ENCODE measurements at places on chromosomes 12 and 14.

- no peak for DNase-seq
Observed at GRCh38 chr12:62335796-62336195, 75.6 kb downstream of the USP15 start.

DNA sequence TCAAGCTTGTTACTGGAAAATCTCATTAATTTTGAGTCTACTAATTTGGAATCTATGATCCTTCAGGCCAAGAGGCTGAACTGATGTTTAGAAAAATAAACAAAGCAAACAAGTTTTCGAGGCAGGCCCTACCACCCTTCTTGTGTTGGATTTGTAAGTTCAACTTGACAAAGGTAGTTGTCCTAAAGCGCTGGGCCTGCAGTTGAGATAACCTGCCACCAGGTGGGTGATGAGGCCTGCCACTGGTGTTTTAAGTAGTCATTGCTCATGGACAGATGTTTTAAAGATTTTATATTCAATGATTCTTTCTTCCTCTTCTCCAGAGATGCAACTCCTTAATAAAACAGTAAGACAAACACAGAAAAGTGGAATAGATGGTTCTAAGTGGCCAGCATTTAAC, 19.4 kb downstream of the ACVRL1 start:
- no peak for DNase-seq

- DNase-seq, result peak; percentile 85
Observed at GRCh38 chr14:95527387-95528002, 7.4 kb upstream of the GLRX5 start.

- DNase-seq, result peak; percentile 14
Observed at GRCh38 chr12:77855548-77855947, 24.9 kb downstream of the NAV3 start.

DNA sequence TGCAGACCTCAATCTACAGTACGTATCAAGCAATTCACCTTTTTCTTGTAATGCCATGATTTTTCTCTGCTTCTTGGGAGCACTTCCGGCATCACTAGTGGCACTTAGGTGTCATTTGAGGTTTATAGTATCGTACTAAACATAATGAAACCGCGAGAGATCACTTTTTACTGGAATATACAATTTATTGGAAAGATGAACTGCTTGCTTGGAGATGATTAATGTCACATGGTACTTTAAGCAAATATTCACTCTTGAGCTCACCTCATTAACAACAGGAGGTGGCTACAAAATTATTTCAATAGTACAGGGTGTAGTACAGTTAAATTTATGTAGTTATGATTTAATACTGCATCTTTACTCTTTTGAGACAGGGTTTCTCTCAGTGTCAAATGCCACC, 11.5 kb downstream of the FUT8 start:
- DNase-seq, result no peak

DNA sequence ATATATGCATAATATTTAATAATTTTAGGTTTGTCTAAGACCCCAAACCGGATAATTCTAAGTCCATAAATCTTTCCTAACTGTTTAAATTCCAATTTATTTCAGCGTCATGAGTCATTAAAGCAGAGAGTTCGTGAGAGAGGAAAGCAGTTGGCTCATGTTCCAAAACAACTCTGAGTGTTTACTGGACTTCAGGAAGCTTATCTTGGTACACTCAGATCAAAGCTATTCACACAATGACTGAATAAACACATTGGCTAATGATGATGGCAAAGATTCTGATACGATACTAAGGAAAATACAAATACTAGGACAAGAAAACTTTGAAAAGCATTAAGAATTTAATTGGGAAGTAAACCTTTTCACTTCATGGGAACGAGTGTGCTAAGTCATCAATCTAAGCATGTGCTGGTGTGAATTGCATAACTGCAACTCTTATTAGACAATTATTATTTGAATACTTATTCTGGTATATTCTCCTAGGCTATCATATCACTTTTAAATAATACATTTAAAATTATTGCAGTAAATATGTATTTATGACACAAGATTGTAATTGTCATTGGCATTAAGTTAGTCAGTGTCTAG, 34.8 kb upstream of the CLEC14A start:
- peak; percentile 89 for DNase-seq

GRCh38 chr12:95593266-95593871, 42.1 kb upstream of the USP44 start:
- DNase-seq, result no peak

GRCh38 chr12:94089891-94090290, 58.5 kb upstream of the PLXNC1 start:
- peak; percentile 44 for DNase-seq

- no peak for DNase-seq
Observed at GRCh38 chr14:20346713-20347112, 3.3 kb downstream of the PARP2 start.

GRCh38 chr12:28032811-28033537, 60.4 kb upstream of the PTHLH start:
- no peak for DNase-seq

DNA sequence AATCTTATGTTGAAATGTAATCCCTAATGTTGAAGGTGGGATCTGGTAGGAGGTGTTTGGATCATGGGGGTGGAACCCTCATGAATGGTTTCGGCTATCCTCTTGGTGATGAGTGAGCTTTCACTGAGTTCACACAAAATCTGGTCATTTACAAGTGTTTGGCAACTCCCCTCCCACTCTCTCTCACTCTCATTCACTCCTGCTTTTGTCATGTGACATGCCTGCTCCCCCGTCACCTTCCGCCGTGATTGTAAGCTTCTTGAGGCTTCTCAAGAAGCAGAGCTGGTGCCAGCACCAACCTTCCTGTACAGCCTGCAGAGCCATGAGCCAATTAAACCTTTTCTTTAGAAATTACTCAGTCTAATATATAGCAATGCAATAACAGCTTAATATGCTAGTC, 245.4 kb downstream of the BMP4 start:
- no peak for DNase-seq

DNA sequence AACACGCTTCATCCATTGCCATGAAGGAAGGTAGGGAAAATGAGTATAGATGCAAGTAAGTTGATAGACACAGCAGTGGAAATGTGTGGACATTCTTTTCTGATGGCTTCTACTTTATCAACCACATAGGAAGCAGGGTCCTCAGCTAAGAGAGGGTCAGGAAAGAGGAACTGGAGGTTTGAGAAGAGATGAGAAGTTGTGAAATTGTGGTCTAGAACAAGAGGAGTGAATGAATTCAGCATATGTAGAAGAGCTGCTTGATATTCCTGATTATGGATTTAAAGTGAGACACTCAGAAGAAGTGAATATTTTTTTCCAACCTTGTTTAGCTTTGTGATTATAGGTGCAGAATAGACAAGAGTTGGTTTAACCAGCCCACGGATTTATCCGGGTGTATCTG, 128.5 kb downstream of the SLC15A5 start:
- DNase-seq, result no peak

DNA sequence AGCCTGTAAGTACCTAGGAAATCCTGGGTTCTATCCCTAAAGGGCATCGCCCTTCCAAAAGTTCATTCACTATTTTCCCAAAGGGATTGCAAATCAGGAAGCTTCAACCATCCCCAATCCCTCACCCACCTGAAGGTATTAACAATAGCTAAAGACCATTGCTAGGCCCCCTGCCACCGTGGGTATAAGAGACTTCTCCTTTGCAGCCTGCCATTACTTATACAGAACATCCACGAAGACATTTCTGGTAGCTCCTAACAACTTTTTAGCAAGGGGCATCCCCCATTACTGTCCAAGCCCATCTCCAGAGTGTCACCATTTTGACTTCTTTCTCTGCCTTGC, 384 bp upstream of the SMUG1 start:
- DNase-seq, result no peak

- DNase-seq, result no peak
Observed at GRCh38 chr12:116835484-116835883, 45.8 kb downstream of the HRK start.

DNA sequence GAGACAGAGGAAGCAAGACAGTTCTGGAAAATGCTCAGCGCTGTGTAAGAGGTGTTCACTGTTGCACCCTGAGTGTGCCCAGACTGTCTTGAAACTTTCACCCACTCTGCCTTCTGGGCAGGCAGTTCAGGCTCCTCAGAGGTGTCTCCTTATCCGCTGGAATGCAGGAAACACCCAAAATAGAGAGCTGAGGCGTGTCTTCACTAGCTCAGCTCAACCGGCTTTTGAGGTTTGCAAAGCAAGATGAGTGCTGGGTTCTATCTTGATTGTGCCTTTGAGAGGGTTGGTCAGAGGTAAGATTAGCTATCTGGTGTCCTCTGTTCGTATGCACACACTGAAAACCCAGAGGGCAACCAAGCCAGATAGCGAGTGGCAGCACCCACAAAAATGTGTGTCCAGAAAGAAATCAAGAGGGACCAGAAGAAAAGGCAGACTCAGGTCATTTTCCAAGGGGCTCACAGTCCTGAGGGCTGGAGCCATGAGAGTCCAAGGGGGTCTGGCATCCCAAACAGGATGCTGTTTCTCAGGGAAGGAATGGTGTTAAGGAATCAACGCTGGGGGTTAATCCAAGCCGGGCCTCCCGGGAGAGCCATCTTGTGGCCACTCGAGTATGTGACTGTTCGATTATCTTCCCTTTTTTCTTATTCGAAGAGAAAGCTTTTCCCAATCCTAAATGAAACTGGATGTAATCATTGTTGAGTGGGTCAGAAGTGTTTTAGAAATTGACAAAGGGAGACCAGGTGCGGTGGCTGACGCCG, 47.1 kb downstream of the TBX3 start:
- DNase-seq, result peak; percentile 12

DNA sequence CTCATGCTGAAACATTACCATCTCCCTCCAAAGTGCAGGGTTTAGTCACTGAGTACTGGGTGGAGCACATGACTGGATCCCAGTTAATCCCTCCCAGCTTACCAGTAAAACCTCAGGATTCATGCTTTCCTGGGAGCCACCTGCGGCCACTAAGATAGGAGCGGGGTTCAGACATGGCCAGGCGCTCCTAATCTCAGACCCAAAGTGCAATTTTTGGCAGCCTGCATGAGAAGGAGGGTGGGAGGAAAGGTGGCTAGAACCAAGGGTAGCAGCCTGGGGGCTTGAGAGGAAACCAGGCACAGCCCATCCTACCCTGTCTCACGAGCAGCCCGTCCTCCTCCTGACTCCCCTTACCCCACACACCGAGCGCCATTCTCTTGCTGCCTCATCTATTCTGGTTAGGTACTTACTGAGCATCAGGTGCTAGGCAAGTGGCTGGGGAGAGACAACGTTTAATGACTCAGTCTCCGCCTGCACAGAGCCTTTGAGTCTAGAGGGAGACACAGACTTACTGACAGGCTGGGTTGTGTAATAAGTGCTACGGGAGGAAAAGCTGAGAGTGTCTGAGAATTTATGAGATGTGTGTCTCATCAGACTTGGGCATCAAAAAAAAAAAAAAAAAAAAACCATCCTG, 9.9 kb downstream of the GPRC5A start:
- DNase-seq, result peak; percentile 90

- DNase-seq, result peak; percentile 77
Observed at GRCh38 chr12:49200919-49201594, 12.2 kb upstream of the TUBA1A start.

GRCh38 chr12:68013181-68013580, 23.9 kb downstream of the IFNG-AS1 start:
- no peak for DNase-seq

GRCh38 chr14:104110491-104111209, 25.1 kb downstream of the ASPG start:
- no peak for DNase-seq

- peak; percentile 77 for DNase-seq
Observed at GRCh38 chr12:98939350-98939749, 294.3 kb downstream of the APAF1 start.

DNA sequence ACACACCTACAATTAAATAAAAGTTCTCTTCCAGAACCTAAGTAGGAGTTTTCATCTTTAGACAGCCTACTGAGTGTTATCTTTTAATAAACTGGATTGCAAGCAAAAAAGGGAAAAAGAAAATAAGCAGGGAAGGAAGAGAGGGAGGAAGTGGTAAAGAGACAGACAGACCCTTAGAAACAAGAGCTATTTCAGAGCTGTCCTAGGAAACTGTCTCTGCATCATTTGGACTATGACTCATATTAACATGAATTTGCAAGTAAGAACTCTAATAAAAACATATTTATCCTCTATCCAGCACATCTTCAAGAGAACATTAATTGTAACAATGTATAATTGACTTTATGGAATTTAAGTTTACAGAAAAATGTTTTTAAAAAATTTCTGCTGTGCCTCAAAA, 438.8 kb upstream of the USP15 start:
- peak; percentile 2 for DNase-seq

DNA sequence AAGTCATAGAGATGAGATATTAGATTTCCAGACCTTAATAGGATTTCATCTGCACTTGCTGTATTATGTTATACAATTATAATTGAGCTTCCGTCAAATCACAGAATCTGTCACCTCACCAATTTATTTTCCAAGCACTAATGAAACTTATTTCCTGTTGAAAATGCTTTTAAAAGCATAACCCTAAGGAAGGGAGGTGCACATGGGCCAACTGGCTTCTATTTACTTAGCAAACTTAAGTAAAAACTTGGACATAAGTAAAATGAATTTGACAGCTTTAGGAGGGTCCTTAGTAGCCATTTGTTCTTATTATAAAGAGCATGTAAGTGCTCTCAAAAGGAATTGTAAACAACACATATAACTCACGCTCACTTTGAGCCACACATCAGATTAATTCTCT, 462.2 kb upstream of the TMPO start:
- DNase-seq, result no peak

GRCh38 chr12:18066666-18067065, 23.3 kb downstream of the RERGL start:
- no peak for DNase-seq

DNA sequence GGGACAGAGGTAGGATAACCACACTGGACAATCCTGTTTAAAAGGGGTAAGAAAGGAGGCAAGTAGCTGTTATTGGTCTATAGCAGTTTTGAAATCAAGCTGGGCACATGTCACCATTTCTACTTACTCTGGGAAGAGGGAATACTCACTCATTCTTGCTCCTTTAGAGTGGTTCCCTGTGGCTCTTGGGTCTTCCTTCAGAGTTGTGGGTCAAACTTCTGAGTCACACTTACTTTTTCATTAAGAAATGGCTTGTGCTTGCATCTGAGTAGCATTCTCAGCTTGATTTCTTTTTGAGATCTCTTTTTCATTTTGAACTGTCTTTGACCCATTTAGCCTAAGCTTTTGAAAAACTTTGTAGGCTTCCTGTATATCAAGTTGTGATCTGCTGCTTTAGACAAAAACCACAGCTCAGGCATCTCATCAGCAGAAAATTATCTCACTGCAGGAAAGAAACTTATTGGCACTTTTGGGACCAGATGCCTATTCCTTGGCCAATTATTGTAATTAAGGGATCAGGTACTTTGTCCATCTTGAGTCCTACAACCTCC, 122.2 kb downstream of the AEBP2 start:
- peak; percentile 19 for DNase-seq

- DNase-seq, result no peak
Observed at GRCh38 chr14:37384870-37385596, 187.3 kb downstream of the MIPOL1 start.

- DNase-seq, result no peak
Observed at GRCh38 chr14:36509069-36509917, 10.7 kb downstream of the NKX2-1 start.

GRCh38 chr12:111409780-111410430, 4.2 kb downstream of the SH2B3 start:
- DNase-seq, result peak; percentile 87

- peak; percentile 94 for DNase-seq
Observed at GRCh38 chr12:46473634-46474329, 101.2 kb upstream of the SLC38A2 start.

- no peak for DNase-seq
Observed at GRCh38 chr14:61146899-61147298, 134.2 kb downstream of the TMEM30B start.

- DNase-seq, result peak; percentile 96
Observed at GRCh38 chr12:7994731-7995205, 37.7 kb upstream of the FOXJ2 start.

Measured in fibroblast of skin of scalp (primary cell).